T-cell (primary cell): ENCODE measurements at places on chromosomes 5 and 9.

- no peak for DNase-seq
Observed at GRCh38 chr5:128146671-128147070, 63.1 kb downstream of the SLC12A2 start.

DNA sequence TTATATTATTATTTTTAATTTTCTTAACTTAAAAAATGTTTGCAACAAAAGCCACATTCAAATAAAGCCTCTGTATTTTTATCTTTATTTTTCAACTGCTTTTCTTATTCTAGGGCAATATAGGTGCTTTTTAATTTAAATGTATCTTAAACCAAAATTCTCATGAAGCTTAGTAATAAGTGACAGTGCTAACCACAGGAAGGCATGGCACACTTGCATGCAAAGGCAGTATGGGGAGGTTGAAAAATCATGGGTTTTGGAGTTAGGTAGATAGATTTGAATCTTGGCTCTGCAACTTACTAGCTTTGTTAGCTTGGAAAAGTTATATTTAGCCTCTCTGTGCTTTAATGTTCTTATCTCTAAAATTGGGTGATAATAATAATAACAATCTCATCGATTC lies 458.0 kb downstream of the DMAC1 start:
- no peak for DNase-seq

DNA sequence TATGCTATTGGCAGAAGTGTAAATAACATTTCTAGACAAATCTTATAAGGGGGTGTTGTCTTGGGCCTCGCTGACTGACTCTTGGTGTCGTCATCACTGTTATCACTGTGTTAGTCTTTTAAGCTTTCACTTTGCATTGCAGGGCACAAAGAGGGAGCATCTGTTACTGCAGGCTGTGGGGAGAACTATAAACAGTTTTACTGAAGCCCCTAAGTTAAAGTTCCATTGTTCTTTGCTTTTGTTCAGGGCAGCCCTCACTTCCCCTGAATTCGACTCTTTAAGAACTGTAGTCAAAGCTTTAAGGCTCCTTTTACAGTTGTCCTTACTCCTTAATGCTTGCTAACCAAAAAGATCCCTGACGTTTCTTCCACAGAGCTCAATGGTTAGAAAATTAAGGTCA lies 605.0 kb downstream of the RAB3C start:
- no peak for DNase-seq

DNA sequence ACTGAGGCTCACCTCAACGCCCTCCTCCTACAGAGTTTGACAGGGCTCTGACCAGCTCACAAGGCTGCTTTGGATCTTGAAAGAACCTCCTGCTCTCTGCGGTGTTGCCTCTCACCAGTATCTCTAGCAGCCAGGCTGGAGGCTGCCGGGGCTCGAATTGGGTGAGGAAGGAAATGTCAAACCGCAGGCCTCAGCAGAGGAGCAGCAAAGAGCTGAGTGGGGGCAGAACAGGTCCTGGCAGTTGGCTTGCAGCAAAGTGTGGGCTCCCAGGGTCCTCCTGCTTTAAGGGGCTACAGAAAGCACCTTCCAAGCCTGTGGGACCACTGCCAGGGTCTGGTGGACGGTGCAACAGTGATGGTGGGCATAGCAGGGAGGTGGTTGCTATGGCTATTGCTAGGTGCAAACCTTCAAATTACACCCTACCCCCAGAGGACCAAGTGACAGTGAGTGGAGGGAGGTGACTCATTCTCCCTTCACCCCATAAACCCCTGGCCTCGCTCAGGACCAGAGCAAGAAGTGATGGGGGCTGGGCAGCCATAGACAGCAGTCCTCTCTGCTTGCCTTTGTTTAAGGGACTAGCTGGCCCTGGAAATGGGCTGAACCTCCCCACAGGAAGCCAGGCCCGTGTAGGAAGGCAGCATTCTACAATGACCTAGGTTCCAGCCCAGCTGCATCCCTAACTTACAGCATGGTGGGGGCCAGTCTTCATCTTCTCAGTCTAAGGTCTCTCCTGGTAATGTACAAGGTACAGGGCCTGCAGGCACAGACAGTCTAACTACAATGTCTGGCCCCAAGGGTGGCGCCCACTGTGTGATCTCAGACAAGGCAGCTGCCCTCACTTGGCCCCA lies 18.7 kb downstream of the LCP2 start:
- DNase-seq, result peak; percentile 87

DNA sequence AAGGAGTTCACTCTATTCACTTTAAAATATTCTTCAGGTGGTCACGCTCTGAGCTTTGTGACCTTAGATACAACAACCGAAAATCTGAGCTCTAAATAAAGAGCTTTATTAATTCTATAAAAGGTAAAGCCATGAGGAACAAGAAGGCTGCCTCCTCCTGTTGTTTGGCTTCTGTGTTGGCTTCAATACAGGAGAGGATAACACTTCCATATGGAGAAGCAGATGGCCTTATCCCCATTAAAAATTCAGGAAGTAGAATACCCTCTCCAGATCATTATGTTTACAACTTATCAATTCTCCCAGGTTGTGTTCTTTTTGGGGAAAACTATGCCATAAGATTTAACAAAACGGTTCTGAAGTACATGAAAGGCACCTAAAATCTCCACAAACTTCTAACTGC lies 128.4 kb downstream of the TTC39B start:
- no peak for DNase-seq

DNA sequence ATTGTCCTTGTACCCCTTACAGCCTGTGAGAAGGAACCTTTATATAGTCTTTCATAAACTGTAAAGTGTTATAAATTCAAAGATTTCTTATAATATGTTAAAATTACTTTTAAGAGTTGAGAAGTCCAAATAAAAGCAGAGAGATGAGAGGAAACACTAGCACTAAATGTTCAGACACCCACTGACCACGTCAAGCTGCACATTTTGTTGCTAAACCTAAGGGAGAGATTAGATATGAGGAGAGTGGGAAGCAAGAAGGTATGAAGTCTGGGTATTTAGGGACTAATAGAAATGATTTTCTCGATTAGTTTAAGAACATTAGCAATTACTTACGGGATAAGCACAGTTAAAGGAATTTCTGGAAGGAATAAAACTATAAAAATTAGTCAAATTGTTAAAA lies 506.9 kb downstream of the RAB3C start:
- DNase-seq, result no peak

- DNase-seq, result no peak
Observed at GRCh38 chr5:137356127-137356526, 143.0 kb downstream of the SPOCK1 start.
